ENCODE measurements at places on chromosomes 7 and 10. TPM values are rescaled to one million over a fixed set of nuclear protein-coding genes. Genes with fewer than 3 reads are reported as not detected.

The ASIC3 gene
- 0.62 TPM for total RNA-seq

The AKR1D1 gene
- total RNA-seq = not detected

The AUTS2 gene
- 95.3 TPM for total RNA-seq

The SRGN gene
- 24.8 TPM for total RNA-seq

The EPHA1 gene
- not detected for total RNA-seq

The VAX1 gene
- total RNA-seq = 1.2 TPM

The SPDYE9 gene
- not detected for total RNA-seq

The DUS4L gene
- 17.9 TPM for total RNA-seq

The SPOCK2 gene
- total RNA-seq = 25.1 TPM

The TMEM270 gene
- not detected for total RNA-seq

The DMTF1 gene
- total RNA-seq = 200 TPM

The CAMK2B gene
- total RNA-seq = 96.1 TPM

The TMEM243 gene
- total RNA-seq = 7.3 TPM

The HOXA11 gene
- not detected for total RNA-seq

The SFRP4 gene
- 1.1 TPM for total RNA-seq

The NPY4R gene
- total RNA-seq = not detected

The OR13A1 gene
- not detected for total RNA-seq

The SPAM1 gene
- total RNA-seq = not detected

The RNF32 gene
- total RNA-seq = 2.2 TPM

The ZNF467 gene
- 1.2 TPM for total RNA-seq

The GRM8 gene
- total RNA-seq = 3.7 TPM

The HOXA1 gene
- not detected for total RNA-seq

The ASZ1 gene
- total RNA-seq = not detected

The AEBP1 gene
- total RNA-seq = 3.4 TPM

The TMEM229A gene
- total RNA-seq = 1.7 TPM

The PRSS37 gene
- not detected for total RNA-seq

The GTPBP4 gene
- 21.5 TPM for total RNA-seq

The KLF14 gene
- total RNA-seq = not detected

The INMT gene
- total RNA-seq = 0.16 TPM

The GCK gene
- 5.1 TPM for total RNA-seq

The ADRB1 gene
- 3.3 TPM for total RNA-seq

The SPRN gene
- 6.1 TPM for total RNA-seq

The TSPAN12 gene
- 7.2 TPM for total RNA-seq

The PDZD7 gene
- total RNA-seq = 4.5 TPM

The ATP5MK gene
- 121 TPM for total RNA-seq

The A1CF gene
- total RNA-seq = not detected

The MRLN gene
- total RNA-seq = not detected

The HSPA12A gene
- total RNA-seq = 17.3 TPM

The NKX2-3 gene
- not detected for total RNA-seq

The DPYSL4 gene
- total RNA-seq = 40.6 TPM

The FAM25G gene
- not detected for total RNA-seq

The TWNK gene
- total RNA-seq = 4.7 TPM
